Hypothalamus (tissue), 51 donors: ENCODE measurements at places on chromosomes 13 and 19.

DNA sequence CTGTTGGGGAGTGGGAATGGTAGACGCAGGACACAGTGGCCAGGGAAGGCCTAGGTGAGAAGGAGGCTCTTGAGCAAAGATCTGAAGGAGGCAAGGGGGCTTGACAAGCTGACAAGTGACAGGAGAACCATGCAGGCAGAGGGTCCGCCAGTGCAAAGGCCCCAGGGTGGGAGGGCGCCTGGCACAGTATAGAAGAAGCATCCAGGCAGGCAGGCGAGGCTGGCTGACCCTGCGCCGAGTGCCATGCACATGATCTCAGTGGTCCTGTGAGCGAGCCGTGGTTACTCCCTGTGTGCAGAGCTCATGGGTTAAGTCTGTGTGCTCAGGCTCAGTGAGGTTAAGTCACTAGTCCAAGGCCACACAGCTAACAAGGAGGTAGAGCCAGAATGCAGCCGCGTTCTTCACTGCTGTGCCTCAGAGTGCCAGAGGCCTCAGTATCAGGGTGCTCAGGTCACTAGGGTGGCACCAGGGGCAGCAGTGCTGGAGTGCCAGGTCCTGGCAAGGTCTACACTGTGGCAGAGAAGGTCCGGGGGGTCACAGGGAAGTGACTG, 15.2 kb downstream of the CNFN start:
- no peak for DNase-seq

- DNase-seq, result no peak
These were observed 979 bp downstream of the AKAP8 start for GRCh38 chr19:15378534-15379082.

GRCh38 chr13:23988546-23989122, 91.3 kb upstream of the C1QTNF9B start:
- no peak for DNase-seq

DNA sequence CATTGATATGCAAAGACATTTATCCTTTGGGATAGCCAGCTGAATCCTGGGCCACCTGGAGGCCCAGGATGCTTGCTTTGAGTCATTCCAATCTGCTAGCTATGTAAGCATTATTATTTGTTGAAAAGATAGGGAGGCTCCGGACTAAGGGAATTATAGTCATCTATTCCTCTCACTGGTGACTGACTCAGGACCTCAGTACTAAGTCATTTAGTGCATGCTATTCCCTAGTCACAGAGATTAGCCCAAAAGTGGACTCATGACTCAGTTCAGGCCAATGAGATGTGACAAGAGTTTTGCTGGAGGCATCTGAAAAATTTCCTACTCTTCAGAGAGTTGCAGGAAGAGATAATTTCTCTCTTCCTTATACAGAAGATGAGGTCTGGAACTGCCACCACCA, 67.9 kb upstream of the ITM2B start:
- no peak for DNase-seq

- no peak for DNase-seq
These were observed 1.0 kb downstream of the AXL start for GRCh38 chr19:41219924-41220567.

GRCh38 chr13:26599403-26599802, 41.9 kb downstream of the WASF3 start:
- no peak for DNase-seq

- DNase-seq, result no peak
These were observed 13.3 kb downstream of the SPATA13 start for GRCh38 chr13:24173795-24174194.

- DNase-seq, result no peak
These were observed 1.4 kb downstream of the EFNB2 start for GRCh38 chr13:106533943-106534638.

DNA sequence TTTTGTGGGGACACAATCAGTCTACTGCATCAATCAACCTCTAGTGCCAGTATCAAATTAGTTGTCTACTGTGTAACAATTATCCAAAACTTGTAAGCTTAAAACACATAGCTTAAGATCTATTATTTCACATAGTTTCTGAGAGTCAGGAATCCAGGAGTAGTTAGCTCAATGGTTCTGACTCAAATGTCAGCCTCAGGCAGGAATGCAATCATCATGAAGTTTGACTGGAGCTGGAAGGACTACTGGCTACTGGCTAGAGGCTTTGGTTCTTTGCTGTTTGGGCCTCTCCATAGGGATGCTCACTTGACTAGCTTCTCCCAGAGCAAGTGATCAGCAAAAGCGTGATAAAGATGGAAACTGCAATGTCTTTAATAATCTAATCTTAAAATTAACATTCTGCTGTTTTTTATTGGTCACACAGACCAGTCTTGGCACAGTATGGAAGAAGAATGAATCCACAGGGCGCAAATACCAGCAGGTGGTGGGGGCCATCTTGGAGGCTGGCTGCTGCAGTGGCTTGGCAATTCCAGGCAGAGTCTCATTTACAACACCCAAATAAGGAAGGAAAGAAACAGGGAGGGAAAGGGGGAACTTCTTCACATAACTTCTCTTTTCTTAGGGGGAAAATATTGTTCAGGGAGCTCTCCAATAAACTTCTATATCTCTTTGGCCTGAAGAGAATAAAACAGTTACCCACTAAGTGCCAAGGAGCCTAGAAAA, 15.7 kb downstream of the CAB39L start:
- no peak for DNase-seq

GRCh38 chr19:18847549-18848463, 16.0 kb downstream of the UPF1 start:
- DNase-seq, result no peak

GRCh38 chr19:51690454-51691073, 2.6 kb upstream of the SPACA6 start:
- peak; percentile 46 for DNase-seq

- DNase-seq, result no peak
These were observed 232.6 kb downstream of the UQCRFS1 start for GRCh38 chr19:28980236-28980868.

DNA sequence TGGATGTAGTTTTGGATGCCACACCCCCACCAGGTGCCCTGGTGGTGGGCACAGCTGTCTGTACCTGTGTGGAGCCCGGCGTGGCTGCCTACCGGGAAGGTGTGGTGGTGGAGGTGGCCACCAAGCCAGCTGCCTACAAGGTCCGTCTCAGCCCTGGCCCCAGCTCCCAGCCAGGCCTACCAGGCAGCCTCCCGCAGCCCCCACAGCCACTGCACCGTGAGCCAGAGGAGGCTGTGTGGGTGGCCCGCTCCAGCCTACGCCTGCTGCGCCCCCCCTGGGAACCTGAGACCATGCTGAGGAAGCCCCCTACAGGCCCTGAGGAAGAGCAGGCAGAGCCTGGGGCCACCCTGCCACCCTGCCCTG, 3.5 kb downstream of the CIC start:
- DNase-seq, result no peak
